ENCODE measurements at places on chromosomes 3 and 15.

DNA sequence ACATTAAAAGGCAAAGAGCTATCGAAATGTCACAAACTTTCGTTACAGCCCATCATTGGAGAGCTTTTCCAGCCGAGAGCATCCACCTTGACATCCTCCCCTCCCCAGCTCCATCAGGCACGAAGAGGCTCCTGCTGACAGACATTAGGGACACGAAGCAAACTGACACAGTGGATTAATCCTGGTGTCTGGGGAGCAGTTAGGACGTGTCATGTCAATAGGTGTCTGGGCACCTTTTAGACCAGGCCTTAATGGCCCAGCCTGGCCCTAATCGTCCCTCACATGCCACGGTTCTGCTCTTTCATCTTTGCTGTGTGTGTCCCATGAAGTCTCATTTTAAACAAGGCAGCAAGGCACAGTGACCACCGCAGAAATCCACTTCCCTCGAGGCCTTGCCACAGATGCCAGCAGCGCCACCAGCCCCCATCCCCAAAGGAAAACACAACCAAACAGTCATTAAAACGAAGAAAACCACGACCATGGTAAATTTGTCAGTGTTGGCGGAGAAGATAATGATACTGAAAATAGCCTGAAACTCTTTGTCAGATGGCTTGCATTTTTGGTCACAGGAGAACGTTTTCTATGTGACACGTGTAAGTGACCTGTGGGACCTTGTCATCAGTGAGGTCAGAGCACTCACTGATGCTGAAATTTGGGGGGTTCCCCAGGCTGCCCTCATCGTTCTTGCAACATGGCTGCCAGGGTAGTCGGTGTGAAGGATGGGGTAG, 16.3 kb upstream of the PCSK6 start:
- no peak for DNase-seq

DNA sequence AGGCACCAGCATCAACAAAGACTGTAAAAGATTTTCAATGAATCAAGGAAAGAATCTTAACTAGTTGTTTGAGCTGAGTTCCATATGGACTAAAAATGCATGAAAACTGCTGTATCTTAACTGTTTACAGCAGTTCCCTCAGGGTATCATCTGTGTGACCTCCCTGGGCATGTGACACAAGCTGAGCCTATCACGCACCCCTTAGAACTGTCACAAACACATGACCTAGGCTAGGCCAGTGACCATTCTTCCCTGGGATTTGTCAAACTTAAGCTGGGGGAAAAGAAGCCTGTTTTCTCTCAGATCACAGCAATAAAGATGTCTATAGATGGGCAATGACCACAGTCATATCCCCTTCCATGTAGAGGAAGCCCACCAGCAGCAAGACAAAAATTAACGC, 35.7 kb downstream of the IGF2BP2 start:
- DNase-seq = no peak

DNA sequence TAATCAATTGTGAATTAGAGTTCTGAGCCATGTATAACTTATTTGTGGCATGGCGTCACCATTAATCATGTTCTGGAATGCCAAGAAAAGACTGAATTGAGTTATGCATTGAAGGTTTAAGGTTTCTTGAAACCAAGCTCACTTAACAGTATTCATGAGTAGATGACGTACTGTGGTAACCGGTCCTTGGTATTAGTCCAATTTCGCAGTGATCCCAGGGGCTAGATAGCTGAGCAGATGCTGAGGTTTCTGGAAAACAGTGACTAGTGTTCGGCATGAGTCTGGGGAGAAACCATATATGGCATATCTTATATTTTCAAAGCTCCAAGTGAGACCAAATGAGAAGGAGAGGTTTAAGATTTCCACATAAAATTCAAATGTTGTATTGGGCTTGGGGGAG, 218.3 kb upstream of the LYSMD4 start:
- no peak for DNase-seq

GRCh38 chr3:114595522-114596028, 301.7 kb downstream of the TIGIT start:
- DNase-seq = no peak

DNA sequence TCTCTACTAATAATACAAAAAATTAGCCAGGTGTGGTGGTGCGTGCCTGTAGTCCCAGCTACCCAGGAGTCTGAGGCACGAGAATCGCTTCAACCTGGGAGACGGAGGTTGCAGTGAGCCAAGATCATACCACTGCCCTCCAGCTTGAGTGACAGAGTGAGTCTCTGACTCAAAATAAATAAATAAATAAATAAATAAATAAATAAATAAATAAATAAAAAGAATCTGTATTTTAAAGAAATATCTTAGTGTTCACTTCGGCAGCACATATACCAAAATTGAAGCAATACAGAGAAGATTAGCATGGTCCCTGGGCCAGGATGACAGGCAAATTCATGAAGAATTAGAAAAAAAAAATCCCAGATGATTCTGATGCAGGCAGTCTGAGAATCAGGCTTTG, 51.9 kb downstream of the ROBO2 start:
- no peak for DNase-seq

DNA sequence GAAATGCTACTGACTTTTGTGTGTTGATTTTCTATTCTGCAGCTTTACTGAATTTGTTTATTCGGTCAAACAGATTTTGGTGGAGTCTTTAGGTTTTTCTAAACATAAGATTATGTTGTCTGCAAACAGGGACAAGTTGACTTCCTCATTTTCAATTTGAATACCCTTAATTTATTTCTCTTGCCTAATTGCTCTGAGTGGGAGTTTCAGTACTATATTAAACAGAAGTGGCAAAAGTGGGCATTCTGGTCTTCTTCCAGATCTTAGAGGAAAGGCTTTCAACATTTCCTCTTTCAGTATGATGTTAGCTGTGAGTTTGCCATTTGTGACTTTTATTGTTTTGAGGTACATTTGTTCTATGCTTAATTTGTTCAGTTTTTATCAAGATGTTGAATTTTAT, 268.5 kb downstream of the WNT5A start:
- DNase-seq = no peak

- no peak for DNase-seq
Measured at GRCh38 chr15:43211224-43211735, 9.5 kb downstream of the EPB42 start.

- DNase-seq = no peak
Measured at GRCh38 chr3:62611541-62612240, 238.3 kb upstream of the FEZF2 start.

GRCh38 chr3:36937492-36937891, 7.4 kb downstream of the TRANK1 start:
- no peak for DNase-seq

GRCh38 chr3:129182390-129183185, 1.1 kb downstream of the CNBP start:
- peak; percentile 16 for DNase-seq

DNA sequence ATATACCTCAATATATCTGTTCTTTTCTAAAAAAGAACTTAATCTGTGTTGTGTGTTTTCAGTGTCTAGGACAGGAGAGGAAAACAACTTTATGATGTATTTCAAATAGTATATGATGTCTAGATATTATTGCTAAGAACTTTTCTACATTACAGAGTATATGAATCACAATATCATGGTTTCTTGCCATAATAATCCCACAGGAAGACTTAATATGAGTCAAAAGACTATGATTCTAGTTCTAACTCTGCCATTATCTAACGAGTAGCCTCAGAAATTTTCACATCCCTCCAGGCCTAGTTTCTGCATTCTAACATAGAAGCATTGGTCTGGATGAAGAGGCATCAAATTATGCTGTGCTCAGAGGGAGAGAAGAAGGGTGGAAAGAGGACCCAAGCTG, 107.7 kb upstream of the SPRED1 start:
- DNase-seq = no peak

GRCh38 chr3:77147836-77148578, 108.1 kb downstream of the ROBO2 start:
- DNase-seq = no peak

- DNase-seq = no peak
Measured at GRCh38 chr3:104990758-104991157, 376.0 kb upstream of the ALCAM start.

- DNase-seq = no peak
Measured at GRCh38 chr3:33791477-33792166, 6.8 kb upstream of the PDCD6IP start.

GRCh38 chr15:72285927-72286516, 13.7 kb upstream of the PARP6 start:
- DNase-seq = no peak

- no peak for DNase-seq
Measured at GRCh38 chr15:70853318-70853972, 512 bp downstream of the LARP6 start.

DNA sequence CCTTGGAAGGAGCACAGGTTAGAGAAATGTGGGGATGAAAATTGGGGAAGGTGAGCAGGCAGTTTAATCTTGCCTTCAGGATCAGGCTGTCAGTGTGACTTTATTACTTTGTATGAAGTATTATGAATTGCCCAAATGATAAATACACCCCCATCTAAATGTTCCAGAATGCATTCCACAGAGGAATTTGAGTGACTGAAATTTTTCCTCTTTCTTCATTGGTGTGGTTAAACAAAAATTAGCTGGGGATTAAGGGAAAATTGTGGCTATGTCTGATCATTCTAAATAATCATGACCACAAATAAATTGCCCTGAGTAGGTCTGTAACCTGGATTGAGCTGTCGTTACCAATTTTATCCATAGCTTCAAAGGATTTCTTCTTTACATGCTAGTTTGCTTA, 33.5 kb downstream of the FAM98B start:
- no peak for DNase-seq

DNA sequence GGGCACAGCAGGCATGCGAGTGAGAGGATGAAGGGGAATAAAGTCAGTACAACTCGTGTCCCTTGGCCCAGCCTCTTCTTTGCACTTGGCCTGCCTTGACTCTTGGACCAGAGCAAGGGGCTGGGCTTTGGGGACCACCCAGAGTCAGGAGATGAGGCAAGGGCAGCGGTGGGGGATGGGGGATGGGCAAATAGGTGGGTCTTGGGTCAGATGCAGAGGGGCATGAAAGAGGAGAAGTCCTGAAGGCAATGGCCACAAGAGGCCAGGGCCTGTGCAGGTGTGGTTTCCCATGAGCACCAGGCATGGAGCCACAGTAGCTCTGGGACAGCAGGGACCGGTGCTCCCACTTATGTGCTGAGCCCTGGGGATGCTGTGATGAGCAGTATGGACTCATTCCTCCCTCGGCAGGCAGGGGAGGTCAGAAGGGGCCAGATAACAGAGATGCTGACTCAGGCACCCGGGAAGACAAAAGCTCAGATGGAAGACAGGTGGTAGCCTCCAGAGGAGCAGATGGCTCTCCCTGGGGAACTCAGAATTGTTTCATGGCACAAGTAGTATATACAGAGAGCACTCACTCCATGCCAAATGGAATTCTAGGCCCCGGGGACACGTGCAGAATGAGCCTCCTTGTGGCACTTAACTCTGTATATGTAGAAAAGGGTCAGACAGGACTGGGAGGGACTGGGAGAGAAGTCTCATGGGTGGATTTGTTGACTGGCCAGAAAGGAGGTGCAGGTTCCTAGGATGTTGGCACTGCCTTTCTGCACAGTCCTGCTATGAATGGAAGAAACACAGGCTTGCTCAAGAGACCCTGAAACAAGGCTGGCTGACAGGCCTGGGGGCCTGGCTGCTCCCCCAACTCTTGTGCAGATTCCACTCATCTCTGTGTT, 14.3 kb downstream of the ZBTB47 start:
- no peak for DNase-seq

DNA sequence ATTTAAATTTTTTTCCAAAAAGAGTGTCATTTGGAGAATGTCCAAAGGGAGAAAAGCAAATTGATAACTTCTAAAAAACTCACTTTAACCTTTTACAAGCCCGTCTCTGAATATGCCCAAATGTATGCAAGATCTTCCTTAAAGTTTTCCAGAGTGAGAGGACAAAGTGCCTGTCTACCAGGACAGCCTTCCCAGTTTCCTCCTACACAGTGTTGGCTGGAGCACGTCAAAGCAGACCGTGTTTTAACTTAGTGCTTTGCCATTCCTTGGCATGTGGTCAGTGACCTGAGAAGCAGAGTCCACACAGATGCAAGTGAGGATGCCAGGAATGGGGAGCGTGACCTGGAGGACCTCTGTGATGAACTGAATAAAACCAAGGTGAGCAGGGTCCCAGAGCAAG, 245.7 kb downstream of the FAM43A start:
- DNase-seq = no peak

GRCh38 chr15:37981775-37982174, 47.3 kb downstream of the TMCO5A start:
- DNase-seq = no peak

DNA sequence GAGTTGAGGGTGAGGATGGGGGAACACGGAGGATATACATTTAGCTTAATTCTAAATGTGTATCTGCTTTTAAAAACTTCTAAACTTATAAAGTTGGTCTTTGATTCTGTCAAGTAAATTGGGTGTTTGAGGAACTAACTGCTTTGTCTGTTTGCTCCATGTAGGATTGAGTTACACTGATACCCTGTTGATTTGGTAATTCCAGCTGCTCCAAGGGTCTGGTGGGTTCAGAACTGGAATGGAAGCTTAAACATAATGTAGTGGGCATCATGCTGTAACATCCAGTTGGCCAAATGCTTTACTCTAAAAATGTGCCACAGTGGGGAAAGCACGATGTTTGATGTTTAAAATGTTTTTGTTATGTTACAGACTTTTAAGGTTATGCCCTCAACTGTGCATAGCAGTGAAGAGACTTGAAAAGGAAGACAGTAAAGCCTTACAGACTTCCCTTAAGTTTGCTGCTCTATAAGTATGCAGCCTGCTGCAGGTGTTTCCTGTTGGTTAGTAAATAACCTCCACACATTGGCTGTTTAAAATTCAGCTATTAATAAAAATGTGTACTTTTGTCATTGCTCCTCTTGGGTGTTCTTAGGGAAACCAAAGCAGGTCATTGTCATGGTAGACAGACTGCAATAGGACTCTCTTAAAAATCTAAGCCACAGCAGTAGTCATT, 5.9 kb upstream of the EDEM1 start:
- no peak for DNase-seq

DNA sequence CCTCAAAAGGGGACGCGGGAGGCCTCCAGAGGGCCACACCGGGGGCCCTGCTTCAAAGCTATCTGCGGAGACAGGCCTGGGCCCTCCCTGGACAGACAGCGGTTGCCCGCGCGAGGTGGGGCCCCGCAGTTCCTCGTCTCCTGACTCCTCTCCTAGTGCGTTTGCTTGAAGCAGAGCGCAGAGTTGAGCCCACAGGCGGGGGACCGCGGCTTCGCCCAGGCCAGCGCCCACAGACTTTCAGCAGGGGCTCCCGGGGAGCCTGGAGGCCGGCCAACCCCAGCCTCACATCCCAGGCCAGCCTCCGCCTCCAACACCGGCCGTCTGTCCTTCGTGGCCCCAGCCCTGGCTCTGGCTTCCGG, 540 bp upstream of the ADAMTS7 start:
- no peak for DNase-seq

GRCh38 chr3:106473576-106474475, 605.0 kb upstream of the CBLB start:
- no peak for DNase-seq

- DNase-seq = no peak
Measured at GRCh38 chr3:177618873-177619733, 421.8 kb upstream of the TBL1XR1 start.

- no peak for DNase-seq
Measured at GRCh38 chr15:75542386-75542797, 36.7 kb downstream of the PTPN9 start.

- DNase-seq = no peak
Measured at GRCh38 chr15:64156652-64157331, 5.3 kb downstream of the SNX22 start.

- DNase-seq = no peak
Measured at GRCh38 chr3:54004335-54004734, 112.7 kb upstream of the SELENOK start.

All from stimulated activated CD8-positive, alpha-beta memory T cell treated with anti-CD3 and anti-CD28 coated beads, Interleukin-7, amount 100 ng/mL, for 24 hours (primary cell).